ENCODE measurements at places on chromosomes 12 and 14.

DNA sequence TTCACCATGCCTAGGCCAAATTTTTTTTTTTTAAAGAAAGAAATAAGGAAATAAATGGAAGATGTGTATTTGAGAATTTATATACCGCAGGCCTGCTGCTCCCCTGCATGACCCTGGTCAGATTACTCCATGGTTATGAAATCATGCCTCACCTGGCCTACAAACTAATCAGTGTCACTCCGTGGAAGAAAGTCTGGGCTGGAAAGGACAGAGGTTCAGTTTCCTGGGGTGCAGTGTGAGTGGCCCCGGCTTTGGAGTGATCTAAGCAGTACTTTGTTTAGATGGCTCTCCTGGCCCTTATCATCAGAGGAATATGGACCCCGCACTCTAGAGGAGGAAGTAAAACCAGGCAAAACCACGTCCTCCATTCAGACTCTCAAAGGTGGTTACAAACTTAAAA is 9.6 kb downstream of the APOBEC1 start:
- no peak for DNase-seq

- no peak for DNase-seq
Observed at GRCh38 chr12:80264386-80264785, 165.0 kb downstream of the OTOGL start.

DNA sequence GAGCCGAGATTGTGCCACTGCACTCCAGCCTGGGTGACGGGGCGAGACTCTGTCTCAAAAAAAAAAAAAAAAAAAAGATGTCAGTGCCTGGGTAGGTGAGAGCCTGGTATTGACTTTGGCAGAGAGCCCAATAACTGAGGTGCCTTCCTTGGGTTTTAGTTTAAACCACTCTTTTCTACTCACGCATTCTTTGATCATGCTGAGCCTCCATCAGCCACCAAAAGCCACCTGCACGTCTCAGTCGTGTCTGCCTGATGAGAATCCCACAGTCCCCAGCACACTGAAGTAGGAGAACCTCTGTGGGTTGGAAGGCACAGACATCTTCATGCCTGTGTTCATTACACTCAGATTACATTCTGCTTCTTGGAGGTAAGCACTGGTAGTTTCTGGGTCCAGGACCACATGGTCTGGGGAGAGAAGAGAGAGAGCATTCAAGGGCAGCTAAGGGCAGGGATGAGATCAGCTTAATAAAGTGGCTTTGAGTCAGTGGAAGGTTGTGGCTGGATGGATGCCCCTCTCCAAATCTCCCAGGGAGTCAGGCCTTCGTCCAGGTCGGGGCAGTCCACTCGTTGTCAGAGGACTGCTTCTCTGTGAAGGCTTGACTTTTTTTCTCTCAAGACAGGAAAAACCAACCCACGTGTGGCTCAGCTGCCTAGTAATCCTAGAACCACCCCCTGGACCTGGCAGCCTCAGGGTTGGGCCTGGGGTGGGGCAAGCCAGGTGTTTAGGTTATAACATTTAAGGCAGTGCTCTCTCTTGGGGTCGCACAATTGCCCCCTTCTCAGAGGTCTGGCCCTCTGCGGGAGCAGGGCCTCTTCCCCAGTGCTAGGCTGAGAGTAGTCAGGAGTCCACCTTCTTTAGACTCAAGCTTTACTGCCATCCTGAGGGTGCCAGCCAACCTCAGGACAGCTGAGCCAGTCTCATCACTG is 32.6 kb upstream of the MAX start:
- DNase-seq, result no peak

GRCh38 chr14:90096566-90096965 is 34.8 kb downstream of the KCNK13 start:
- no peak for DNase-seq

GRCh38 chr12:6215932-6216494 is 15.8 kb downstream of the CD9 start:
- no peak for DNase-seq

DNA sequence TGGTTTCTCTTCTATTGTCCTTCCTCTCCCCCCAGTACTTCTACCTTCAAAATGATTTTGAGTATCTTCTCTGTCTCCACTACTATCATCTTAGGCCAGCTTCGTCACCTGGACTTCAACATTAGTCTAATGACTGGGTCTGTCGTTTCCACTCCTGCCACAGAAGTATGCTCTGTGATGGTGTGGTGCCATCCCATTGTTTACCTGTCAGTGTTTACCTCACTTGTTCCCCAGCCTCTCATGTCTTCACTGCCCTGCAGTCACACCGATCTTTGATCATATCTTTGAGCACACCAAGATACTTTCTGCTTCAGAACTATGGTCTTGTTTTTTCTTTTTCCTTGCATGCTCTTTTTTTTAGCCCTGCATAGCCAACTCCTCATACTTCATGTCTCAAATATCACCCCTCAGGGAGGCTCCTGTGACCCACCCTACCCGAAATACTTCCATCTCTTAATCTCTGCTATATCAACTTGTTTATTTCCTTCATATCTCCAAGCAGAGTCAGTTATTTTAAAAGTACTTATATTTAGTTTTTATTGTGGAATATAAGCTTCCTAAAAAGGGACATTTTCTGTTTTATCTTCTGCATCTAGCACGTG is 60.4 kb downstream of the ANO6 start:
- no peak for DNase-seq

DNA sequence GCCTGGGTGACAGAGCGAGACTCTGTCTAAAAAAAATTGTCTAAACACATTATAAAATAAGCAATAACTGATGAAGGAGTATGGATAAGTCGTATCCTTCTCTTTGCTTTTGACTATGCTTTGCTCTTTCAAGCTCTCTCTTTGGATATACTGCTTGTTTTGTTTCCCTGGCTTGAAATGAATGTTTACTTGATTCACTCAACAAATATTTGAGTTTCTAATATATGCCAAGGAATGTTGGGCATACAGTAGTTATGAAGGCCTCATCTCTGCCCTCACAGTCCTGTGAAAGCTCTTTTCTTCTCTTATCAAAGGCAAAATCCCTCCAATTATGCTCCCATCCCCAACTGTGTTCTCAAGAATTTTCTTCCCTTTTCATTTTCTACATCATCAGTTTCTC is 123.5 kb downstream of the PTPRR start:
- no peak for DNase-seq

Data from activated naive CD4-positive, alpha-beta T cell treated with Interleukin-2 at 50 U/mL for 16 hours (primary cell).